ENCODE measurements at places on chromosomes 6 and 20. TPM values are rescaled to one million over a fixed set of nuclear protein-coding genes. Genes with fewer than 3 reads are reported as not detected.

- peak; percentile 42 for DNase-seq
These were observed 114.7 kb upstream of the ZNF217 start for GRCh38 chr20:53708129-53708968.

GRCh38 chr20:10454151-10454750, 19.1 kb downstream of the SLX4IP start:
- DNase-seq: no peak

DNA sequence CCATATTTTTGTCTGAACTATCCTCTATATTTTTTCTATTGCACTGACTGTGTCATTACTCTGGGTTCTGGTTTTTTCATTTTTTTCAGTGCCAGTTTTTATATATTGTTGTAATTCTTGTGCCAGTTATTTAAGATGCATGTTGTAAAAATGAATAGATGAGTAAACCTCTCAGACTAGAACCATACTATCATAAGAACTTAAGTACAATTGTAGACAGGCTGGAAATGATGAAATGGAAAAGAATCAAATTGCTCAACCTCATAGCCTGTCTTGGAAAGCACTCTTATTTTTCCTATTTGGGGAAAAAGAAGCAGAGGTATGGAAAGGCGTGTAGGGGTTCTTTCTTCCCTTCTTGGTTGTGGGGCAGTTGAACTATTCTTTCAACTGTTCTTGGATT, 30.2 kb downstream of the PANK2 start:
- DNase-seq: peak; percentile 78

DNA sequence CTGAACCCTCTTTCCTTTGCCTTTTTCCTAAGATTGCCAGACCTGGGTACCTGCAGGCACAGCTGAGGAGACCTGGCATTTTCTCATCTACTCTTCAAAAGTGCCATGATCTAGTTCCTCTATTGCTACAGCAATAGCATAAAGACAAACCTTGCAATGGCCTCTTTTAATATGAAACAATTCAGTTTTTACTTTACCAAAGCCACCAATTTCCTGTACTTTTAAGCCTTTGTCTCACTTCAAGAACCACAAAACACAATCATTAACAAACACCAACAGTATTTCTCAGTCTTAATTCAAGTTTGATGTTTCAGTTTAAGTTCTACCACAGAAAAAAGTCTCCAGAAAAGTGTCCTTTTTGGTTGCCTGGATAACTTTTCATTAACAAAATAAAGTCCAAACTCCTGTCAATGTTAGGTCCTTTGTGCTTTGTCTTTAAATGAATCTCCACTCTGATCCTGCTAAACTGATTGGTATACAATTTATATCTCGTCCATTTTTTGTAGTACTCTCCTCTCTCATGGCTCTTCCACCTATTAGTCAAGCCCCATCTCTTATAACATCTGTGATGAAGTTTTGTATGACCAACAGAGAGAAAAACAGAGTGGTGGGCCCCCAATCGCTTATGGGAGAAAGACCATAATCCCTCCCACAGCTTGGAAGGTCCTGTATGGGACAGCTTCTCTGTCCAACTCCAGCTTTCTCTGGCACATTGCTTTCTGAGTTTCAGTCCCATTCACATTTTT, 50.5 kb upstream of the THEMIS start:
- DNase-seq: no peak

- DNase-seq: no peak
These were observed 34.7 kb downstream of the FAM184A start for GRCh38 chr6:119043783-119044182.

Gene CRISP3
- 0.29 TPM for polyA plus RNA-seq

Gene CGAS
- polyA plus RNA-seq: 5.0 TPM

DNA sequence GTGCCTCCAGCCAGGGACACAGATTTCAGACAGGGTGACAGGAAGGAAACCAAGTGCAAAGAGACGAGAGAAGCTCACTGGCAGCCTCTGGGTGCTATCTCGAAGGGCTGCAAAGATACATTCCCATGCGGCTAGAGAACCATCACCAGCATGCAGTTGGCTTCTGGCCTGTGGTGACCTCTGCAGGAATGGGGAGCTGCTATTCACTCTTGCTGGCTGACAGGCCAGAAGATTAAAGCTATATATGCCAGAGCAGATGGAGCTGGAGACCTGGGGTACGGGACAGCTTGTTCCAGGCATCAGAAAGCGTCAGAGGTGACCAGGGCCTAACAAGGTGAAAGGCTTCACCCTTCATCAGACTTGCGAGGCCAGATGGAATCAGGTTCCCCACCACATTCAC, 20.0 kb downstream of the MAP1LC3A start:
- no peak for DNase-seq

DNA sequence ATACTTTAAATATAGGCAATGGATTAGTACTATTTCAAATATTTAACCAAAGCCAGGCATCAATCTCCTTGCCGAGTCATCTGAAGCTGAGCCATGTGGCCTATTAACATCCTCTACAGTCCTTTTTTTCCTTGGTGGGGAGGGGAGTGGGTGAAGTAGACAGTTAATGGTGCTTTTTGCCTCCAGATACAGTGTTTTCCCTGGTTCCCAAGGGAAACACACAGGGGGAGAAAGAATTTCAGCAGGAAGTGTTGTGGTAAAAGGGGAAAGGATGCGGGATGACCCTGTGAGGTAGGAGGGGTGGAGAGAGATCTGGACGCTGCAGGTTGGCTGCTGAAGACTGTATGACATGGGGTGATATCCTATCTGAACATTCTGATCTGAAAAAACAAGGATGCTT, 9.6 kb downstream of the CLDN20 start:
- DNase-seq: peak; percentile 49

GRCh38 chr6:142376800-142377496, 75.1 kb downstream of the ADGRG6 start:
- no peak for DNase-seq

Gene EEF1E1
- polyA plus RNA-seq: 21.6 TPM

DNA sequence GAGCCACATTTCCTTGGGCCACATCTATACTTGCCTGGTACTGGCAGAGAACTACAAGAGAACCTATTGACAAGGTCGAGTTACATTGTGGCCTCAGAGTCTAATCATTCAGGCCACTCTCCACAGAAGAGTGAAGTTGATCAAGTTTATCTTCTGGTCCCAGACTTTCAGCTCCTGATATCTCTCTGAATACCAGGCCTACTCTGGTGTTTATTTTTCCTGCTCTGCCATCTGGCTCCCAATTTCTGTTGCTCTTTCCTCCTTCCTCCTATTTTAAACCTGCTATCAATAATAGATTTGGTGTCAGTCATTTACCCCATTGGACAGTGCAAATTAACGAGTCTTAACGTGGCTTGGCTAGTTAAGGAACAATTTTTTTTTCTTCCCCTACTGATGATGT, 46.6 kb downstream of the SCGN start:
- no peak for DNase-seq

Gene PRL
- 0.28 TPM for polyA plus RNA-seq

GRCh38 chr20:13458860-13459451, 179.8 kb downstream of the TASP1 start:
- DNase-seq: no peak

GRCh38 chr20:55052459-55052858, 577.1 kb downstream of the DOK5 start:
- no peak for DNase-seq

DNA sequence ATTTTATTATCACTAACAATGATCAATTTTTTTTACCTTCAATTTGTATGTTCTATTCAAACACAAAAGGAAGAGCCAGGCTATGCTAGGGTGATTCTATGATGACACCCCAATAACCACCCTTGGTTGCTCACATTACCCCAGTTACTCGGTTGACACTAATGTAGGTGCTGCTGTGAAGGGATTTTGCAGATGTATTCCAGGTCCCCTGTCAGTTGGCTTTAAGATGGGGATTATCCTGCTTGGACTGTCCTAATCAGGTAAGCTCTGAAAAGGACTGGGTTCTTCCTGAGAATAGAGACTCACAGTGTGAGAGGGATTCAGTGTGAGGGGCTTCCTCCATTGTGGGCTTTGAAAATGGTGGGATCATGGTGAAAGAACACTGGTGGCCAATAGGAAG, 11.9 kb downstream of the HLA-A start:
- no peak for DNase-seq
